Activated T-cell treated with anti-CD3 and anti-CD28 coated beads, Interleukin-2, amount 50 U/mL, for 1 hour (primary cell): ENCODE measurements at places on chromosomes 7 and 10.

GRCh38 chr7:151869968-151870918 lies 6.7 kb downstream of the PRKAG2 start:
- DNase-seq: no peak

DNA sequence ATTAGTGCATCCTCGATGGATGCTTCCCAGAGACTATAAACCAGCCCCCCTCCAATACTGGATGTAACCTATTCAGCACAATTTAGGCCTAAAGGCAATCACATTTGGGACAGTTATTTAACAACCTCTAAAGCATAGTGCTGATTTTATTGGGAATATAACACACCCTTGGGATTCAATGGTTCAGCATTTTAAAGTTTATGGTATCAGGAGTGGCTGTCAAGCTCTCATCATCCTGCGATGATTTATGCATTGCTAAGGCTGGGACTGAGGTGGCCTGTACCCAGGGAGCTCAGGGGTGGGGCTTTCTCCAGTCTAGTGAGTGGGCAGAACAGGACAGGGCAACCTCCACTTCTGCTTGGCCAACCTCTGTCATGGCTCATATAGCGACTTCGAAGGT lies 464.9 kb downstream of the INHBA start:
- no peak for DNase-seq

DNA sequence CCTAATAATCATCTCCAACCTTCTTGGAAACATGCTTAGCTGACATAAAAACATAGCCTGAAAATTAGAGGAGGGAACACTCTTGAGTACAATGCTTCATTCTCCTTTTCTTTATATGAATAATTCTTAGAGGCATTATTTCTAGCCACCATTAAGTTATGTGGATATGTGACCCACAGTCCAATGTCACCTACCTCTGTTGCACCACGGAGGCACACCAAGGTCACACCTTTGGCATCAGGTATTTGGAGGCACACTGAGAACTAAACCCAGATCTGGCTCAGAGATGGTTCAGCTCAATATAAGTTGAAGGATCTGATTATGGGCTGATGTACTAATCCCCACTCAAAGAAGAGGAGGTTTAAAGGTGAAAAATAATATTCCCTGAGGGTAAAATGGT lies 385.1 kb downstream of the POM121L12 start:
- no peak for DNase-seq

DNA sequence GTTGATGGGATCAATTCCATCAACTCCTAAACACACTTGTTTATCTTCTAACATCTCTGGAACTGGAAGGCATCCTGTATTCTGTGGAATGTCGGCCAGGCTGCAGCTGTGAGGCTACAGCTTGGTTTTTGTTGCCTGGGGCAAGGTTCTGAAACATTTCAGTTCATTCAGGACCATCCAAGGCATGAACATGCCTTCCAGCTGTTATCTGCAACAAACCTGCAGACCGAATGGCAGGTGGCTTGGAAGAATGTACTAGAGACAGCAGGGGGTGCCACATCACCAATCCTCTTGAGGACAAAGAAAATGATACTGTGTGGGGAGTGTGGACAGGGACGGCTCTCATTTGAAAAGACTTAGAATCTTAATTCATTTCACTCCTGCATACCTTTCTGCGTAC lies 12.4 kb downstream of the PAPOLB start:
- no peak for DNase-seq

DNA sequence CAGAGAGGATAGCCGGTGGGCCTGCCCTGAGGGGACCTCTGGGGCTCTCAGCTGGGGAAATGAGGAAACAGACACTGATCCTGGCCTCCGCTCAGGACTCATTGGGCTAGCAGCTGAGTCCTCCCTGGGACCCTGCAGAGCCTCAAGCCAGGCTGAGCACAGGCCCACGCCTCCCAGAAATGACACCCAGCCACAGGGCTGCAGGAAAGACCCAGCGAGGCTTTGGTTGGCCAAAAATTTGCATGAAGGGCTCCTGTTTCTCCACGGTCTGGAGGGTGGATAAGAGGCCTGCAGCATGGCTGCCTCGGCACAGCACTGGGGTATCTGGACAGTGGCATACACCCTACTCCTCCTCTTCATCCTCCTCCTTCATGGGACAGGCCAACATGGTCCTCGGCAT lies 60.4 kb downstream of the ZNF33B start:
- no peak for DNase-seq

DNA sequence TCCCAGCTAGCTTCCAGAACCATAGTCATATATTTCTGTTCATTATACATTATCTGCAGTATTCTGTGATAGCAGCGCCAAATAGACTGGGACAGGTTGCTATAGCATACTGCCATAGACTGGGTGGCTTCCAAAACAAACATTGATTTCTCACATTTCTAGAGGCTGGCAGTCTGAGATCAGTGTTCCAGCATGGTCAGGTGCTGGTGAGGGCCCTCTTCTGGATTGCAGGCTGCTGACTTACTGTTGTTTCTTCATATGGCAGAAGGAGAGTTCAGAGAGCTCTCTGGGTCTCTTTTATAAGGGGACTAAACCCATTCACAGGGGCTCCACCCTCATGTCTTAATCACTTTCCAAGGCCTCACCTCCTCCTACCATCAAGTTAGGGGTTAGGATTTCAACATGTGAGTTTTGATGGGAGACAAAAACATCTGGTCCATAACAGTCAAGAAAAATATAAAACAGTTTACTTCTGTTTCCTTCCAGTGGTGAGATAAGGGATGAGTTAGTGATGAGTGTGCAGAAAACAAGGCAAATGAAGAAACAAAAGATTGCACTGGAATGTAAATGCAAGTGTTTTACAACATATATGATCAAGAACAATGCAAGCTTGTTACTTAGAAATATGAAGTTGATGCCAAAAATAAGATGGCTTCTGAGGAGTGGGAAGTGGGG lies 399.0 kb upstream of the C7orf33 start:
- DNase-seq: no peak

DNA sequence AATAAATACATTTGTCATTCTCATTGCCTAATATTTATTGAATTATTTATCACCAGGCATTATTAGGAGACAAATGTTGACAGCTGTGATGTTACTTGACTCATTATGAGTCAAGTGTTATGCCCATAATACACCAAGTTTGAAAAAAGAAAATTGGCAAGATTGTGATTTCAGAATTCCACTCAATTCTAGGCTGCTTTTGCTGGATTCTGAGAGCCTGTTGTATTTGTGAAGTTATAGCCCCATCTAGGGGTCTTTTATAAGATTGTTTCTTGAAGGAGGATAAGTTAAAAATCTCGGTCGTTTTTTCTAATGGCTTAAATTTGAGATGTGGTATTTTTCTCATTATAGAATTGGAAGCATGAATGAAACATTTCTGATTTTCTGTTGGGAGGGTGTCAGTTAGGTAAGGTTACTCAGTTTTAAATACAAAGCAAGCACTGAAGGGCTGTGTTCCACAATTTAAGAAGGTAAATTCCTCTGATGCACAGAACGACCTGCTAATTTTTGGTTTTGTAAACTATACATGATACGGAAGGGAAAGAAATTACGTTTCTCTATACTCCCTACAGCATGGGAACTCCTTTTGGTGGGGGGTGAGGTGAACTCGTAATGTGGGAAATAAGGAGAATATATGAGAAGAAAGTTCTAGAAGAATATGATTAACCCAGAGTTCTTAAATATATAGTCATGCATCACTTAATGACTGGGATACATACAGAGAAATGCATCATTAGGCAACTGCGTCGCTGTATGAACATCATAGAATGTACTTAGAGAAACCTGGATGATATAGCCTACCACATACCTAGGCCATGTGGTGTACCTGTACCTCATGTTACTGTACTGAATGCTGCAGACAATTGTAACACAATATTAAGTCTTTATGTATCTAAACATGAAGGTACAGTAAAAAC lies 2.6 kb downstream of the STK31 start:
- no peak for DNase-seq

GRCh38 chr10:111390813-111391563 lies 314.2 kb downstream of the ADRA2A start:
- DNase-seq: no peak

DNA sequence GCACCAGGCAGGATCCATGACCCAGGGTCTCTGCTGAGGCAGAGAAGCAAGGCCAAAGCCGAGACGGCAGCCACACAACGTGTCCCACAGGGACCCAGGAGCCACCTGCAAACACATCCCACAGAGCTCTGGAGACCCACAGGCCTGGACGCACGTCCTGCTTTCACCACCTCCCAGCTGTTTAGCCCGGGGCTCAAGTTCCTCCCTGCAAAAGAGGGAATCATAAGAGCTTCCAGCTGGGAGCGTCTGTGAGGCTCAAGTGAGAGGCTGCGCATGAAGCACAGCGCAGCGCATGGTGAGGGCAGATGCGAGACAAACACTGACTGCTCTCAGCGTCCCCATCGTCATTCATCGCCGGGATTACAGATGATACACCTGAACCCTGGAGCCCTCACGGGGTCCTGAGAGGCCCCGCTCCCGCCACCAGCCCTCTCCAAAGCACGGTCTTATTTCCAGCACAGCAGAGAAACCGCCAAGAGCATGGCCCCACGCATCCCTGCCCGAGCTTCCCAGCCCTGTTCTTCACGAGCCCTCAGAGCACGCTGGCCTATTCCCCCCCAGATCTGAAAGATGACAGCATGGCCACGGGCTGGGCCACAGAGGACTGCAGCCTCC lies 88.7 kb downstream of the MAD1L1 start:
- DNase-seq: no peak

DNA sequence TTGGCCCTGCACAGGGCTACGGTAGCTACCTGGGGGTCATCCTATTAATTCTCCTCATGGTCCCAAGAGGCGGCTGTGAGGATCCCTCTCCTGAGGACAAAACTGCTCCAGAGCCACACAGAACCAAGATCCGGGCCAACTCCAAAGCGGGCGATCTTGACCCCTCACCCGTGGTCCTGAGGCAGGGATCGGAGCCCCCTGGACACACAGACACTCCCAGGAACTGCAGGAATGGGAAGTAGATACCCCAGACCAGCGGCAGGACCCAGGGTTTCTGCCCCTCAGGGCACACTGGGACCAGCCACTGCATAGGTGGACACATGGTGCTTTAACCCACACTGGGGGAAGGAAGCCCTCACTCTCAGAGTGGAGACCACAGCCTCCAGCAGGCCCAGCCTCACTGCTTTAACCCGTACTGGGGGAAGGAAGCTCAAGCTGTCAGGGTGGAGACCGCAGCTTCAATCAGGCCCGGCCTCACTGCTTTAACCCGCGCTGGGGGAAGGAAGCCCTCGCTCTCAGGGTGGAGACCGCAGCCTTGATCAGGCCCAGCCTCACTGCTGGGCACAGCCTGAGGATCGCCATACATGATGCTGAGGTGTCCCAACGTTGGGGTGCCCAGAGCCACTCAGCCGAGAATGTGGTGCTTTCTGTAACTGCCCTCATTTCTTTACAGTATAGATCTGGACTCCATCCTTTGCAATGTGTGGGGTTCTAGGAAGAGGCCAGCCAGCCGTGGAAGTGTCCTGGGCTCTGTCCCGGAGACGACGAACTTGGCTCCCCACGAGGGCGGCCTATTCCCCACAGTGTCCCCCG lies 60.1 kb downstream of the DIP2C start:
- DNase-seq: no peak

DNA sequence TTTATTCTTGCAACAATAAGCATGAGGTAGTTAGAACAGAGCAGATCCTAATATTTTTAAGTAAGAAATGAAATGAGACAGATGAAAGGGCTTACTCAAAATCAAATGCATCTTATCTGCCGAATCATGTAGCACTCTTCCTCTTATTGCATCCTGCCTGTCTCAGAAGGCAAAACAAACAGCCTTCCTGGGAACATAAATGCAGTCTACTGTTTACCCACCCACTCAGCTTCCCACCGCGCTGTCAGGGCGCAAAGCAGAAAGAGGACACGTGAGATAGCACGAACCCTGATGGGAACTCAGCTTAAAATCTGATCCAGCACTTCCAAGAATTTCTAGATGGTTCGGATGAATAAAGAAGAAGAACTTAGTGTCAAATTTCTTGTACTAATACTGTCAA lies 114.4 kb upstream of the CDK1 start:
- no peak for DNase-seq

GRCh38 chr7:141362580-141363435 lies 188.4 kb upstream of the AGK start:
- no peak for DNase-seq

- DNase-seq: no peak
Observed at GRCh38 chr10:84176836-84177474, 3.4 kb downstream of the GPR15LG start.
